A549 treated with RU486 at 1 μM for 4 hours (cell line): ENCODE measurements at places on chromosomes 5 and 9. TPM values are rescaled to one million over a fixed set of nuclear protein-coding genes. Genes with fewer than 3 reads are reported as not detected.

Gene WDR38
- 0.21 to 0.23 TPM in 2 of 5 replicates, not detected in the others for total RNA-seq

Gene STK10
- 24.4 to 29.7 TPM (median 26.6 TPM) in 5 replicates for total RNA-seq

Gene ANKRD31
- 0.05 to 0.07 TPM (median 0.06 TPM) in 4 of 5 replicates, not detected in the other for total RNA-seq

Gene IFNA8
- total RNA-seq: not detected in 5 replicates

Gene B4GALT1
- total RNA-seq: 122 to 183 TPM (median 172 TPM) in 5 replicates

Gene SLCO6A1
- total RNA-seq: not detected in 5 replicates

Gene ADAMTSL2
- total RNA-seq: not detected in 5 replicates

Gene CNTNAP3B
- total RNA-seq: 15.9 to 18.8 TPM (median 16.6 TPM) in 5 replicates

Gene CCDC112
- 3.4 to 12.5 TPM (median 7.6 TPM) in 5 replicates for total RNA-seq

Gene UBAP2
- total RNA-seq: 33.3 to 41.5 TPM (median 39.3 TPM) in 5 replicates

Gene PDZD2
- 0.08 to 0.26 TPM (median 0.13 TPM) in 4 of 5 replicates, not detected in the other for total RNA-seq

Gene GALNT12
- 3.1 to 5.1 TPM (median 4.7 TPM) in 5 replicates for total RNA-seq

Gene FOXD4L4
- total RNA-seq: 0.03 TPM in 1 of 5 replicates, not detected in the others

Gene MEF2C
- 0.01 to 0.07 TPM (median 0.02 TPM) in 3 of 5 replicates, not detected in the others for total RNA-seq

Gene PDE8B
- total RNA-seq: 0.89 to 2.1 TPM (median 1.5 TPM) in 5 replicates

Gene PCDHB10
- 0.06 TPM in 2 of 5 replicates, not detected in the others for total RNA-seq

Gene SLC36A3
- total RNA-seq: not detected in 5 replicates

Gene OBP2B
- not detected in 5 replicates for total RNA-seq

Gene SLC1A3
- not detected in 5 replicates for total RNA-seq

Gene PCDHGA12
- 0.02 to 0.05 TPM in 2 of 5 replicates, not detected in the others for total RNA-seq

Gene LHX3
- total RNA-seq: 0.07 to 0.14 TPM (median 0.11 TPM) in 4 of 5 replicates, not detected in the other

Gene AK1
- 41.2 to 86.8 TPM (median 75.7 TPM) in 5 replicates for total RNA-seq

Gene CEL
- total RNA-seq: 0.31 to 0.74 TPM (median 0.66 TPM) in 5 replicates

Gene PTGR1
- 349 to 400 TPM (median 393 TPM) in 5 replicates for total RNA-seq

Gene NME5
- total RNA-seq: not detected in 5 replicates

Gene NADK2
- 7.2 to 12.8 TPM (median 12.3 TPM) in 5 replicates for total RNA-seq

Gene SCGB3A2
- not detected in 5 replicates for total RNA-seq

Gene PRELID2
- 6.8 to 10.9 TPM (median 7.8 TPM) in 5 replicates for total RNA-seq

Gene PCSK5
- 0.81 to 1.2 TPM (median 1.0 TPM) in 5 replicates for total RNA-seq

Gene FBXO4
- 2.6 to 8.6 TPM (median 7.0 TPM) in 5 replicates for total RNA-seq

Gene DRD1
- 0.37 to 1.0 TPM (median 0.64 TPM) in 5 replicates for total RNA-seq

Gene WNK2
- 4.4 to 7.9 TPM (median 7.1 TPM) in 5 replicates for total RNA-seq
